ENCODE measurements at places on chromosomes 5 and 9.

DNA sequence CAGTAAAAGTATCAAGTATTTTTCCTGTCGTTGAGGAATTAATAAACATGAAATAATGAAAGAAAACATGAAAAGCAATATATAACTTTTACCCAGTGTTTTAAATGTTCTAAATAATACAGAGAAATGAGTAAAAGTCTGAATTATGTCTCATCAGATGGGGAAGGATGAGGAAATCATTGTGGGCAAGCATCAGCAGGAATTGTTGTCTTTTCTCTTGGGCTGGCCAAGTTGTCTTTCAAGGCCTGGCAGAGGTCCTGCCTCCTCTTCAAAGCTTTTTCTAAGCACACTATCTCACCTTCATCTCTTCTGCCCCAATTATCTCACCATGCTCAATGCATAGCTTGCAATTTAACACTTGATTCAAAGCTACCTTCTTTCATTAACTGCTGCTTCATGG is 41.9 kb downstream of the MOCS2 start:
- no peak for DNase-seq

GRCh38 chr5:137490591-137490990 is 8.5 kb downstream of the SPOCK1 start:
- DNase-seq, result no peak

DNA sequence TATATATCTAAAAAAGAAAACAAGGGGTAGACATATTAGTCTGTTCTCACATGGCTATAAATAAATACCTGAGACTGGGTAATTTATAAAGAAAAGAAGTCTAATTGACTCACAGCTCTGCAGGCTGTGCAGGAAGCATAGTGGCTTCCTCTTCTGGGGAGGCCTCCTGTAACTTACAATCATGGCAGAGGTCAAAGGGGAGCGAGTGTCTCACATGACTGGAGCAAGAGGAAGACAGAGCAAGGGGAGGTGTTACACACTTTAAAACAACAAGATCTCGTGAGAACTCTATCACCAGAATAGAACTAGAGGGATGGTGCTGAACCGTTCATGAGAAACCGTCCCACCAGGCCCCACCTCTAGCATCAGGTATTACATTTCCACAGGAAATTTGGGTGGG is 616.8 kb downstream of the TLE4 start:
- DNase-seq, result no peak

- no peak for DNase-seq
These were observed 81.4 kb downstream of the COL5A1 start for GRCh38 chr9:134723037-134723436.

DNA sequence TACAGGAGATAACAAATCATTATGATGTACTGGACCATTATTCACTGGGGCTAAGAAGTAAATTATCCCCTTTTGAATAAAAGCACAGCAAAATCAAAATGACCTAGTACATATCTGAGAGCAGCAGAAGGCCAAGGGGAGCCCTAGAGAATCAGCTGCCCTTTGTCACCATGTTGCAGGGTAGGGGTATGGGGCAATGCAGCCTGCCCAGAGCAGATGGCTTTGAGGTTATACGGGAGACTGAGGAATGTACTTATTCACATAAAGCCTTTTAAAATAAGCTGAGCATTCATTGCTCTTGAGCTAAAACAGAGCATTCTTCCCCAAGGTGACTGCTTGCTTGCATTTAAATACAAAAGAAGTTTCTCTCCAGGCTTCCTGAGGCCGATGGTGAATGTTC is 2.6 kb upstream of the TNFAIP8 start:
- no peak for DNase-seq

DNA sequence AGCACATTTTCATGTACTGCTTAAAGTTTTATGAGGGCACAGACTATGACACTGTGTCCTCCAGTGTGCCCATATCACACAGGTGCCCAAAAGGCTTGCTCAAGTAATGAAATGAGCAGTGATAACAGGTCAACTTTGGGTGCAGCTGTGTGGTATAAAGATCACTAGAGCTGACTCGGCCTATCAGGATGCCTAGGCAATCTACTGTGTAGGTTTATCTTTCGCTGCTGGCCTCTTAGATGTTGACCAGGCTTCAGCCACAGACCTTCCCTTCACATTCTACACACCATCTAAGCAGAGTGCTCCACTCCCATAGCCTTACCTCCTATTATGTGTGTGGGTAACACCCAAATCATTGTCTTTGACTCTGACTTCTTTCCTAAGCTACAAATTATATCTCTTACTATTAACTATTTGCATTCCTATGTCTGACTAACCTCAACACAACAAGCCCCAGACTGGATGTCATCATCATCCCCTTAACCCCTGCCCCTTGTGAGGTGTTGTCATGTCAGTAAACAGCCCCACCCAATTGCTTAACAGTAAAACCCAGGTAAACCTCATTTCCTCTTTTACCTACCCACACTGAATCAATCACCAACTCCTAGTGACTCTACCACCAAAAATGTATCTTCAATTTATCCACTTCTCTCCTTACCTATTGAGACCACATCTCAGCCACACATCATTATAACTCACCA is 2.5 kb downstream of the SREK1IP1 start:
- DNase-seq, result no peak

DNA sequence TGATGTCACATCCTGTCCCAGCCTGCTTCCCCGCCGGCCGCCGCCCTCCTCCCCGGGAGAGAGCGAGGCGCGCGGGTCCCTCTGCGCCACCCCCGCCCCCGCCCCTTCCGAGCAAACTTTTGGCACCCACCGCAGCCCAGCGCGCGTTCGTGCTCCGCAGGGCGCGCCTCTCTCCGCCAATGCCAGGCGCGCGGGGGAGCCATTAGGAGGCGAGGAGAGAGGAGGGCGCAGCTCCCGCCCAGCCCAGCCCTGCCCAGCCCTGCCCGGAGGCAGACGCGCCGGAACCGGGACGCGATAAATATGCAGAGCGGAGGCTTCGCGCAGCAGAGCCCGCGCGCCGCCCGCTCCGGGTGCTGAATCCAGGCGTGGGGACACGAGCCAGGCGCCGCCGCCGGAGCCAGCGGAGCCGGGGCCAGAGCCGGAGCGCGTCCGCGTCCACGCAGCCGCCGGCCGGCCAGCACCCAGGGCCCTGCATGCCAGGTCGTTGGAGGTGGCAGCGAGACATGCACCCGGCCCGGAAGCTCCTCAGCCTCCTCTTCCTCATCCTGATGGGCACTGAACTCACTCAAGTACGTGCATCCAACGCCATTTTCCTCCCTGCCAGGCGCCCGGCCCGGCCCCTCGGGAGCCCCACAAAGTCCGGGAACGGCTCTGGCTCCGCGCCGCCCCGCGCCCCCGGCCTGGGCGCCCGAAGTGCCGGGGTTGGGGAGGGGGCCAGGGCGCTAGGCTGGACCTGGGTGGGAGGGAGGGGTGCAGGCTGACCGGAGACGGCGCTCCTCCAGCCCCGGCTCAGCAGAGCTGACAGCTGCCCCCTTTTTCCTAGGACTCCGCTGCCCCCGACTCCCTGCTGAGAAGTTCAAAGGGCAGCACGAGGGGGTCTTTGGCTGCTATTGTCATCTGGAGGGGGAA is 12.0 kb upstream of the OLFM1 start:
- no peak for DNase-seq

DNA sequence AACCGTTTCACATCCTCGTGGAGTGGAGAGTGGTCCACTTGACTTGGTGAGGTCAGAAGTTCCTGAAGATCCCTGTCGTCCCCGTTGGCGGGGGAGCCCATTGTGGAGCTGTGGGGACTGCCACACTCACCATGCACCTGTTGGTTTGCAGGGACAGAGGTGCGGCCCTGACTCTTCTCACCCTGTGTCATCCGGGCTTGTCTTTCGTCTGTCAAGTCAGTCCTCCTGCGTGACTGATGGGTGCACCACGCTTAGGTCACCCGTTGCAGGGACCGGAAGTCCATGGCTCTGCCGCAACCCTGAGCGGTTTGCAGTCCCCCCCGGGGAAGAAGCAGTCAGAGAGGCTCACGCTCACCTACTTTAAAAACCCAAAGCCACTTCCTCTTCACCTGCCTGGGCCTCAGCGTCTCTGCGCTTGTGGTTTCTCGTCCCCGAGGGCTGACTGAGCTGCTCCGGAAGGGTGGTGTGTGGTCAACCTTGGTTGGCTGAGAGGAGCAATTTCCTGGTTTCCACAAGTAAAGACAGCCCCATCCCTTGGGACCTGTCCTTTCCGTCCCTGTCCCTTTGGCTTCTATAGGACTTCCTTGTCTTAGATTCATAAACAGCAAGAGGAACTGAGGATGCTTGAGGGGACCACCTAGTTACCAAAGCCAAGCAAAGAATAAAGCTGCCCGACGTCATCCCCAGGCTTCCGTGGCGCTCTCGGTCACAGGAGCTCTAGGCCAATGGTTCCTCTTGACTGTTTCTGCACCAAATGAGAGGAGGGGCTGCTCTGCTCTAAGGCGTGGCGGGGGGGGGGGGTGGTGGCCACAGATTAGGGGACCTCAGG is 53.2 kb downstream of the USP20 start:
- DNase-seq, result peak; percentile 65

DNA sequence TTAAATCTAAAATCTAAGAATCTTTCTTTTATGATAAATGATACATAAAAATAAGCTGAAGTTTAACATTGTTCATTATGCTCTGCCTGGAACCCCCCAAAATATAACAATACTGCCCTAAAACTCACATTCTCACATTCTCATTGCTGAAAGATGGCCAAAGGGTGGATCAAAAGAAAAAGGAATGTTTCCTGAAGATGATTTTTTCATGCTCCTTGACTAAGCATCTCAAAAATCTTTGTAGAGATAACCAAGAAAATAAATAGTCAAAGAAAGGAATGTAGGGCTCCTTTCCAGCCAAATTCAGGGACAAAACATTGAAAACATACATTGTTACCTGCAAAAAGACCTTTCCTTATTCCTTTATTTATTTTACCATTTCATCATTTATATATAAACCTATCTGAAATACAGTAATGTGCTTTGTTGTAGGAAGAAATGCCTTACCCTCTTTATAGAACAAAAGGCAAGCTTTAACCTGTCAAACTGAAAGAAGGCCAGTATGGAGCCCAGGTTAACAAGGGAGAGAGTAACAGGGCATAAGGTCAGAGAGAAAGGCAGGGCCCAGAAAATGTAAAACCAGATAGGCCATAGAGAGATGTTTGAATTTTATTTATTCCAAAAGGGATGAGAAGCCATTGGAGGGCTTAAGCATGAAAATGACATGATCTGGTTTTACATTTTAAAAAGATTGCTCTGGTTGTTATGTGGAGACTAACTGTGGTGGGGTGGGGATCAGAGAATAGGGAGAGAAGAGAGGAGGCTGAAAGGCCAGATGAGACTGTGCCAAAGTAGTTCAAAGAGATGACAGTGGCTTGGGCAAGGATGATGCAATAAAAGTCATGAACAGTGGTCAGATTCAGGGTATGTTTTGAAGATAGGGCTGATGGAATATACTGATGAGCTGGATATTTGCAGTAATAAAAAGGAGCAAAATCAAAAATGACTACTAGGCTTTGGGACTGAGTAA is 37.3 kb upstream of the CDK5RAP2 start:
- DNase-seq, result no peak

DNA sequence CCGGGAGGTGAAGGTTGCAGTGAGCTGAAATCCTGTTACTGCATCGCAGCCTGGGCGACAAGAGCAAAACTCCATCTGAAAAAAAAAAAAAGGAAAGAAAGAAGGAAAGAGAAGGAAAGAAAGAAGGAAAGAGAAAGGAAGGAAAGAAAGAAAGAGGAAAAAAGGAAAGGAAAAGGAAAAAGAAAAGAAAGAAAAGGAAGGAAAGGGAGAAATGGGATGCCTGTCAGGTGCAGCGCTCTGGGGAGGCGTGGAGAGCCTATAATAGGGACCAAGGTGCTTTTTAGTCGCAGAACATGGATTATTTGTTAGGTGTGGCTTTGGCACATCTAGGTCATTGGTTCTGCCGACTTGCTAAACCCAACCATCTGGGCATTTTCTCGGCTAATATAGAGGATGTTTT is 17.9 kb downstream of the EXOSC2 start:
- no peak for DNase-seq

- DNase-seq, result no peak
These were observed 399.3 kb upstream of the TRPC7 start for GRCh38 chr5:136764601-136765000.

DNA sequence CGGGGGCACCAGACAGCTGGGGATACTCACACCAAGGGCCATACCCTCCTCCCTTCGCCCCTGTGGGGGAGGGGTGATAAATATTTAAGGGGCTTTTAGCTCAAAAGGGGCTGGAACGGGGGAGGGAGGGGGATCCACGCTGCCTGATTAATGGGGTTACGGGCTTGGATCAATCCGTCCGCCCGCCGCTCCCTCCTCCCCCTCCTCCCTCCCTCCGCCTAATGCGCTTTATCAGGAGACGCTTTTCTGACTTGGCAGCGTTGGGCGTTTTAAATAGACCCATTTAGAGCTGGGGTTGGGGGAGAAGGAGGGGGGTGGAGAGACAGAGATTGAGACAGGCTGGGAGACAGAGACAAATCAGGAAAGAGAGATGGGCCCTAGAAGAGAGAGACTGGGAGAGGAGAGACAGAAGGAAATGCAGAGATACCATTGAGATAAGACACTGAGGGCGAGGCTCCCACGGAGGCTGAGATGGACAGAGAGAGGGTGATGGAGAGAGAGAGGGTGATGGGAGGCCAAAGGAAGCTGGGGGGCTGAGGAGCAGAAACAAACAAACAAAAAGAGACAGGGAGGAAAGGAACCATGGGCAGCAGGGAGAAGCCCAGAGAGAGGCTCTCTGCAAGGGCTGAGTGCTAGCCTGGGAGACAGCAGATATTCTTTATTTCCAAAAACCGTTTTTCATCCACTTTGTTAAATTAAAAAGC is 10.3 kb downstream of the CNTFR start:
- DNase-seq, result no peak

- no peak for DNase-seq
These were observed 17.2 kb upstream of the THG1L start for GRCh38 chr5:157713830-157714595.

GRCh38 chr9:4016789-4017188 is 283.1 kb downstream of the GLIS3 start:
- no peak for DNase-seq

- no peak for DNase-seq
These were observed 68.1 kb downstream of the ARHGEF28 start for GRCh38 chr5:73694089-73694488.

DNA sequence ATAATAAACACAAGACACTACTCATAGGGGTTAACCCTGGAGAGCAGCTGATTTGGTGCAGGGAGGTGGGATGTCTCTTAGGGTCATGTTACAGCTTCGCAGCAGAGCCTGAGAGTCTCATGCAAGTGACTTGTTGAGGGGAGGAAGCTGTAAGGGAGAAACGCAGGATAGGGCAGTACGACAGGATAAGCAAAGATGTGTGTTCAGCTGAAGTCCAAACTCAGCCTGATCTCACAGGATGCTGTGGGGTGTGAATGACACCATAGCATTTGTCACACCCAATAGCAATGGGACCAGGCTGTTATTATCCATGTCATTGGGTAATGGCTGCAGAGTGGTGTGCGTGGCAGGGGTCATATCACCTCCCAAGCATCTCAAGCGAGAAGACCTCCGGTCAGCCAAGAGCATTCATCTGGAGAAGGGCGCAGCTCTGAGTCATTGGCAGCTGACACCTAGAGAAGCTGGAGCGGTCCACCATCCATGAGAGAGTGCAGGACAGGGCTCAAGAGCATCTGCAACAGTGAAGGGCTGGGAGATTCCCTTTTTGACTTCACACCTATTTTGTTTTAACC is 49.2 kb upstream of the RPL26L1 start:
- DNase-seq, result no peak

All from left lobe of liver (tissue), 2 donors.